Parietal lobe (tissue), 2 donors: ENCODE measurements at places on chromosomes 1 and 21. TPM values are rescaled to one million over a fixed set of nuclear protein-coding genes. Genes with fewer than 3 reads are reported as not detected.

The KISS1 gene
- total RNA-seq: not detected

The LORICRIN gene
- not detected for total RNA-seq

The IL19 gene
- not detected for total RNA-seq

The TACSTD2 gene
- not detected for total RNA-seq

The SMG7 gene
- 47.9 TPM for total RNA-seq

The VWA1 gene
- 4.1 TPM for total RNA-seq

The E2F2 gene
- 3.4 TPM for total RNA-seq

The TMEM61 gene
- total RNA-seq: not detected

The SMIM12 gene
- total RNA-seq: 15.0 TPM

The INAVA gene
- 2.5 TPM for total RNA-seq

The MFAP2 gene
- total RNA-seq: 14.7 TPM

The BCL2L15 gene
- 3.8 TPM for total RNA-seq

The IGFN1 gene
- not detected for total RNA-seq

The WLS gene
- 45.4 TPM for total RNA-seq

The LRRC39 gene
- 8.8 TPM for total RNA-seq

The KCNE1 gene
- total RNA-seq: 2.2 TPM

The HAO2 gene
- not detected for total RNA-seq

The CFHR1 gene
- total RNA-seq: 0.31 TPM

The CAPN9 gene
- not detected for total RNA-seq

The ANGPTL7 gene
- not detected for total RNA-seq

The CFHR2 gene
- not detected for total RNA-seq

The BEND5 gene
- 16.0 TPM for total RNA-seq

The KLHDC8A gene
- 41.0 TPM for total RNA-seq

The LHX8 gene
- total RNA-seq: 0.31 TPM

The RIPPLY3 gene
- total RNA-seq: not detected

The KRTAP6-2 gene
- not detected for total RNA-seq

The LDLRAD2 gene
- not detected for total RNA-seq

The CDKN2C gene
- total RNA-seq: 4.7 TPM

The PRDM2 gene
- total RNA-seq: 71.1 TPM

The HNRNPCL1 gene
- total RNA-seq: not detected
